ENCODE measurements at places on chromosomes 2 and 18. TPM values are rescaled to one million over a fixed set of nuclear protein-coding genes. Genes with fewer than 3 reads are reported as not detected.

DNA sequence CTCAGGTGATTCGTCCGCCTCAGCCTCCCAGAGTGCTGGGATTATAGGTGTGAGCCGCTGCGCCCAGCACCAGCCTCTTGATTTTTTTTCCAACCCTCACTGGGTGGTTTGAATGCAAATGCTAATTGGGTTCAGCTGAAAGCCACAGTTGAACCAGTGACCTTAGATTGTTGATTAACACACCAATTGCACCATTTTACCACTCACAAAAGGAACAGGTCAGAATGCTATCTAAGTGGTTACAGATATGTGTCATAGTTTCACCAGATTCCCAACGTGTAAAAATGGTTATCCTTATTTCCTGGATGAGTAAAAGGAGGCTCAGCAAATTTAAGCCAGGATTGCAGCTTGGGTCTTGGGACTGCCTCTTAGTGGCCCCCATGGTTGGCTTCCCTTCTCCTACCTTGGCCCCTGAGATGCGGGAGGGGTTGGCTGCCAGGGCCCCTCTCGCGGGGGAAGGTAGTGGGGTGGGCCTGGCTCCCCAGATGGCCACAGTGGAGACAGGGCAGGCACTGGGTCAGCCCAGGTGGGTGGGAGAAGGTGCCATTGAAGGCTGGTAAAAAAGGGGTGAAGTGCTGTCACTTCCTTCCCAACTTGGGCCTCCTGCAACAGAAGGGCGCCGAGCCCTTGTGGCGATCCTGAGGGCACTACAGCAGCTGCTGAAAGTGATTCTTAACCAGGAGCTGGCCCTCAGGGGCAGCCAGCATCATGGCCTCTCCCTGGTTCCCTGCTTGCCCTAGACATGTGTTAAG, 164.9 kb upstream of the HAAO start:
- H3K4me1 ChIP-seq, result peaks cover 35% of the 10 kb centered on the region
- no peak overlapping the region for H3K27ac ChIP-seq

GRCh38 chr2:160381425-160381951, 112.1 kb downstream of the RBMS1 start:
- no peak overlapping the region for H3K4me3 ChIP-seq
- no peaks in the 10 kb centered on the region for H3K36me3 ChIP-seq
- H3K27me3 ChIP-seq, result no peaks in the 10 kb centered on the region

DNA sequence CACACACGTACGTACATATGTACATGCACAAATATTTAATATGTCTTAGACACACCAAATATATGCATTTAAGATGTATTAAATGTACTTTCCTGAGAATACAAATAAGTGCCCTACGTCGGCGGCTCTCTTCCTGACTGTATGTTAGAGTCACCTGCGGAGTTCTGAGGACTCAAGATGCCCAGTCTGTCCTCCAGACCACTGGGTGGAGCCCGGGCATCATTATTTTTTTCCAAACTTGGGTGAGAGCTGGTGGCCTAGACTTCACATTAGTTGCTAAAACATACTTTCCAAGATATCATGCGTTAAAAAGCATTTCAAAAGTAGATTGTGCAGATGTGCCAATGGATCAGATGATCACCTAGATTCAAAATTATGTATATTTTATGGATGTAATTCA, 2.9 kb downstream of the IL18R1 start:
- H3K4me3 ChIP-seq, result no peak overlapping the region
- no peak overlapping the region for H3K27ac ChIP-seq
- H3K36me3 ChIP-seq, result no peaks in the 10 kb centered on the region
- peaks cover 1% of the 10 kb centered on the region for H3K27me3 ChIP-seq

Gene EDAR
- not detected for total RNA-seq

Gene RAPGEF4
- total RNA-seq, result 7.5 TPM

- no peak overlapping the region for H3K27ac ChIP-seq
- H3K4me3 ChIP-seq, result no peak overlapping the region
- no peak for DNase-seq
- H3K36me3 ChIP-seq, result no peaks in the 10 kb centered on the region
Measured at GRCh38 chr2:127347734-127348392, 39.9 kb downstream of the MAP3K2 start.

GRCh38 chr18:50135903-50136302, 59.0 kb downstream of the MYO5B start:
- peaks cover 1% of the 10 kb centered on the region for H3K27me3 ChIP-seq
- DNase-seq, result no peak
- H3K36me3 ChIP-seq, result no peaks in the 10 kb centered on the region
- H3K27ac ChIP-seq, result no peak overlapping the region
- H3K4me3 ChIP-seq, result no peak overlapping the region
- peaks cover 28% of the 10 kb centered on the region for H3K4me1 ChIP-seq

Gene SDC1
- 3.6 TPM for total RNA-seq

DNA sequence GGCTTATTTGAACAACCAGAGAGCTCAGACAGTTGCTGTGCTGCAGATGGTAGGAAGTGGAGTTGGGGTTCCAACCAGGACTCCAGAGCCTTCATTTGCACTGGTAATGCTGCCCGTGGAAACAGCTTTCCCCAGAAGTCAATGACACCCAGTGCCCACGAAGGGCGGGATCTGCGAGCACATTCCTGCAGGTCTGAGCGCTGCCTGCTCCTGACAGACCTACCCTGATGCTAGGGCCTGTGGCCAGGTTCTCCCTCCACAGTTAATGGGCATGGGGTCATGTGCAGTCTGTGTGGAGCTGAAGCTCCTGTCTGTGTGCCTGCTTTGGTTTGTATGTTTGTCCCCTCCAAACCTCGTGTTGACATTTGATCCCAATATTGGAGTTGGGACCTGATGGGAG, 299.0 kb upstream of the HS6ST1 start:
- no peak overlapping the region for H3K4me3 ChIP-seq
- no peak overlapping the region for H3K27ac ChIP-seq
- H3K27me3 ChIP-seq, result peaks cover 8% of the 10 kb centered on the region
- H3K4me1 ChIP-seq, result peaks cover 2% of the 10 kb centered on the region
- DNase-seq, result no peak

DNA sequence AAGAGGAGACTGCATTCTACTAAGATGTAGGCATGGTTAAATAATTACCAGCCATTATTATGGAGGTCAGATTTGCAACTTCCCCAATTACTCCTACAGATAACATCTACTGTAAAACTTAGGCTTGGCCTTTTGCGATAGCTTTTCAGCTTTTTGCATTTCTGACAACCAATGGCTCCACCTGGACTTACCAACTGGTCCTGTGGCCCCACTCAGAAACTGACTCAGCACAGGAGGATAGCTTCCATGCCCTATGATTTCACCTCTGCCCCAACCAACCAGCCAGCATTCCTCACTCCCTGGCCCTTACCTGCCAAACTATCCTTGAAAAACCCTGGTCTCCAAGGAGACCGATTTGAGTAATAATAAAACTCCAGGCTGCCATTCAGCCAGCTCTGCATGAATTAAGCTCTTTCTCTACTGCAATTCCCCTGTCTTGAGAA, 28.2 kb downstream of the TUBB6 start:
- DNase-seq, result no peak
- H3K4me1 ChIP-seq, result peaks cover 17% of the 10 kb centered on the region
- H3K27ac ChIP-seq, result peak overlapping the region; percentile 67
- H3K27me3 ChIP-seq, result peaks cover 1% of the 10 kb centered on the region

Gene TSPYL6
- total RNA-seq, result not detected

DNA sequence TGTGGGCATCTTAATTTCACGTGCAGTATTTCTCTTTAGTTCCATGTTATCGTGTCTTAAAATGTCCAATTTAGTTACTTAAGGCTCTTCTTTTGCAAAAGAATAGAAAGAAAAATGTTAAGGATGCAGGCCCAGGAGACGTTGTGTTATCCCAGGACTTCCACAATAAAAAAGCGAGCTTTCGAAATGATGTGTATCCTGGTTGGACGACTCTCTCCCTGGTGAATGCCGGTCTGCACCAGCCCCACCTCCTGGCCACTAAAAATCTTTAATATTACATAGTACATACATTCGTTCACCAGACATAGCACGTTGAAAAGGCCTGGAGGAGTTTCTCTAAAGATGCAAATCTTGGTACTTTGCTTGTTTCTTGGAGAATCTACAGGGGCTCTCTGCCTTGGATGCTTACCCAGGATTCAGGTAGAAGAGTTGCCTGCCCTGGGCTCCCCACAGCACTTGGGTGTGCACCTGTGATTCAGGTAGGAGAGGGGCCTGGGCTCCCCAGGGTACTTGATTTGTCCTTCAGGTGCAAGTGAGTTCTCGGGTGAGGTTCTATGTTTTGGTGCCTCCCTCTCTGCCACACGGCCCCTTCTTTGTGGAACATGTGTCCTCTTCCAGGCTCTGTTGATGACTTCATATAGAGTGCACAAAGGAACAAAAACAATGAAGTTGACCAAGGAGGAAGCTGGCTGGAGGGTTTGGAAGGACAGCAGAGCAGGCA, 26.6 kb downstream of the TWIST2 start:
- peaks cover 3% of the 10 kb centered on the region for H3K36me3 ChIP-seq
- no peak for DNase-seq
- H3K4me3 ChIP-seq, result no peak overlapping the region
- peaks cover 2% of the 10 kb centered on the region for H3K27me3 ChIP-seq
- H3K4me1 ChIP-seq, result no peaks in the 10 kb centered on the region

DNA sequence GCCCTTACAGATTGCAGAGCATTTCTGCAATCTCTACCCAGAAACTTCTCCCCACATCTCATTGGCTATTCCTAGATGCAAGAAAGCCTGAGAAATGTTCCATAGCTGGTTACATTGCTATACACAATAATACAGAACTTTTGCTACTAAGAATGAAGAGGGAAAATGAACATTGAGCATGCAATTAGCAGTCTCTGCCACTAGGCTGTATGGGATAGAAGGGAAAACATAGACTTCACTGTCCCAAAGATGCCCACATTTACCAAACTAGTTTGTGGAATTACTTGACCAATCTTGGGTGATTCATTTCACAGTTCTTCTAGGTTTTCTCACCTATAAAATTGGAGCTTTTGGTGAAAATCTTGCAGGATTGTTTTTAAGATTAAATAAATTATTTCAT, 265.7 kb upstream of the NT5C1B start:
- no peak overlapping the region for H3K27ac ChIP-seq
- no peaks in the 10 kb centered on the region for H3K4me1 ChIP-seq

- H3K27me3 ChIP-seq, result peaks cover 2% of the 10 kb centered on the region
- H3K4me1 ChIP-seq, result no peaks in the 10 kb centered on the region
- H3K36me3 ChIP-seq, result peaks cover 5% of the 10 kb centered on the region
- H3K27ac ChIP-seq, result no peak overlapping the region
- DNase-seq, result no peak
- H3K4me3 ChIP-seq, result no peak overlapping the region
Measured at GRCh38 chr2:240722796-240723735, 31.4 kb downstream of the AQP12A start.

- no peak for DNase-seq
- H3K4me3 ChIP-seq, result no peak overlapping the region
- peaks cover 10% of the 10 kb centered on the region for H3K27me3 ChIP-seq
- no peaks in the 10 kb centered on the region for H3K36me3 ChIP-seq
Measured at GRCh38 chr2:28366496-28367282, 26.0 kb upstream of the FOSL2 start.

DNA sequence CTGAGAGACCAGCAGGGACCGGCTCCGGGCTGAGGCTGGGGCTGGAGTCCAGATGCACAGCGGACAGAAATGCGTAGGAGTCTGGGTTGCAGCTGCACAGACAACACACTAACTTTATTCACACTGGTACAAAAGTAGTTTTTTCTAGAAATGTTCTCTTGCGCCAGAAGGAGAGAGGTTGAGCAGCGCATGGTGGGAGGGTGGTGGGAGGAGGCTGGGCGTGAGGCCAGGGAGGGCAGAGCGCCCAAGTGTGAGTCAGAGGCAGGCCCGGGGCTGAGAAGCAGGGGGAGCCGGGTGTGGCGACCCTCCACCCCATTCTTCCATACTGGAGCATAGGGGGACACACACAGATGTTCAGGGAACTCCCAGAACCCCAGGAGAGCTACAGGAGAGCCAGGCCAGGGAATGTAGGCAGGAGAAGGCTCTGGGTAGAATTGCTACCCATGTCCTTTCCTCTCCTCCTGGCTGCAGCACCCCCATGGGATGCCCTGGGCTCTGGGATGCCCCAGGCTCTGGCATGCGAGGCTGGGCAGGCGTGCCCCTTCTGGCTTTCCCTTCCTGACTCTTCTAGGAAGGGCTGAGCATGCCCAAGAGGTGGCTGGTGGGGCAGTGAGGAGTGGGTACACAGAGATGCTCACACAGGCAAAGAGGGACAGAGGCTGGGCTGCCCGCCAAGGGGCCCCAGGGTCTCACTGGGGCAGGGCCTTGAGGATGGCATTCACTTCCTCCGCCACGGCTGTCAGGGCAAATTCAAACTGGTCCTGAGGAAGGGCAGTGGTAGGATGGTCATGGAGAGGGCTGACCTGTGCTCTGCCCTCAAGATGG, 10.6 kb downstream of the DNAJB2 start:
- H3K36me3 ChIP-seq, result peaks cover 3% of the 10 kb centered on the region
- H3K27ac ChIP-seq, result no peak overlapping the region
- H3K4me3 ChIP-seq, result no peak overlapping the region
- H3K4me1 ChIP-seq, result peaks cover 6% of the 10 kb centered on the region
- DNase-seq, result no peak
- H3K27me3 ChIP-seq, result peaks cover 7% of the 10 kb centered on the region

Gene GREB1L
- 105 TPM for total RNA-seq

GRCh38 chr18:52283927-52284326, 56.1 kb upstream of the DCC start:
- no peak overlapping the region for H3K27ac ChIP-seq
- no peaks in the 10 kb centered on the region for H3K36me3 ChIP-seq
- DNase-seq, result no peak
- no peaks in the 10 kb centered on the region for H3K4me1 ChIP-seq
- no peaks in the 10 kb centered on the region for H3K27me3 ChIP-seq
- H3K4me3 ChIP-seq, result no peak overlapping the region

- H3K27ac ChIP-seq, result no peak overlapping the region
- DNase-seq, result no peak
- no peaks in the 10 kb centered on the region for H3K36me3 ChIP-seq
- peaks cover 13% of the 10 kb centered on the region for H3K4me1 ChIP-seq
Measured at GRCh38 chr18:41593171-41593675, 361.8 kb upstream of the PIK3C3 start.

GRCh38 chr18:61850756-61851155, 42.1 kb downstream of the RNF152 start:
- peaks cover 12% of the 10 kb centered on the region for H3K4me1 ChIP-seq
- H3K27ac ChIP-seq, result no peak overlapping the region
- no peaks in the 10 kb centered on the region for H3K36me3 ChIP-seq
- H3K4me3 ChIP-seq, result no peak overlapping the region

GRCh38 chr2:163812926-163813520, 77.2 kb upstream of the FIGN start:
- peaks cover 9% of the 10 kb centered on the region for H3K4me1 ChIP-seq
- H3K27ac ChIP-seq, result no peak overlapping the region
- no peaks in the 10 kb centered on the region for H3K27me3 ChIP-seq
- no peak overlapping the region for H3K4me3 ChIP-seq
- no peaks in the 10 kb centered on the region for H3K36me3 ChIP-seq

GRCh38 chr18:9535430-9535991, 60.2 kb downstream of the RALBP1 start:
- H3K4me1 ChIP-seq, result no peaks in the 10 kb centered on the region
- H3K27ac ChIP-seq, result no peak overlapping the region
- H3K4me3 ChIP-seq, result no peak overlapping the region

DNA sequence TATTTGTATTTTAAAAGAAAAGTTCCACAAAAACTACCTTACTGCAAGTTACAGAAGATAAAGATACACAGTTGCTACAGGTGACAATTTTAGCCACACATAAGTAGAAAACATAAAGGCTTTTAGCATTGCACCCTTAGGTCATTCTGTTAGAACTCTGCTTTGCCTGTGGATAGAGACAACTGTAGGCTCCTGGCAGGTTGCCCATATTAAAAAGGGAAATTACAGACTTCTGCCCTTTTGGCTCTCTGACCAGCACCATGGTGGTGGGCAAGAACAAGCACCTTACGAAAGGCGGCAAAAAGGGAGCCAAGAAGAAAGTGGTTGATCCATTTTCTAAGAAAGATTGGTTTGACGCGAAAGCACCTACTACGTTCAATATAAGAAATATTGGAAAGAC, 223.3 kb downstream of the MC4R start:
- no peak overlapping the region for H3K27ac ChIP-seq
- H3K36me3 ChIP-seq, result no peaks in the 10 kb centered on the region
- H3K4me1 ChIP-seq, result no peaks in the 10 kb centered on the region
- no peaks in the 10 kb centered on the region for H3K27me3 ChIP-seq
